ENCODE measurements at places on chromosomes 2 and 18.

DNA sequence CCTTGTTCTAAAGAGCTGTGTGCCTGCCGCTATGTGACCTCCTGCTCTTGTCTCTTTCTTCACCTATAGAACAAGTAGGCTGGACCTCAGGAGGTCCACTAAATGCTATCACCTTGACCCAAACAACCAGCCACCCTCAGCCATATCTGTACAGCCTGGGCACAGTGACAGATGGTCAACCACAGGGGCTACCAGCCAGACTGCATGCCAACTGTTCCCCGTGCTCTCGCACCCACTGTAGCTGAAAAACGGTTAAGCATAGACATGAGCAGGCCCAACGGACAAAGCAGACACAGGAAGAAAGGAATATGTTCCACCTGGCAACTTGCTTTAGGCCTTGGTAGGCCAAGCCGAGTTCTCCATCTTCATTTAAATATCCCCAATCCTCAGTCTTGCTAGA lies 43.2 kb upstream of the ACAA2 start:
- DNase-seq, result no peak

- no peak for DNase-seq
Measured at GRCh38 chr2:198471291-198471690, 666.9 kb downstream of the PLCL1 start.

GRCh38 chr18:63182861-63183260 lies 136.7 kb downstream of the BCL2 start:
- no peak for DNase-seq

DNA sequence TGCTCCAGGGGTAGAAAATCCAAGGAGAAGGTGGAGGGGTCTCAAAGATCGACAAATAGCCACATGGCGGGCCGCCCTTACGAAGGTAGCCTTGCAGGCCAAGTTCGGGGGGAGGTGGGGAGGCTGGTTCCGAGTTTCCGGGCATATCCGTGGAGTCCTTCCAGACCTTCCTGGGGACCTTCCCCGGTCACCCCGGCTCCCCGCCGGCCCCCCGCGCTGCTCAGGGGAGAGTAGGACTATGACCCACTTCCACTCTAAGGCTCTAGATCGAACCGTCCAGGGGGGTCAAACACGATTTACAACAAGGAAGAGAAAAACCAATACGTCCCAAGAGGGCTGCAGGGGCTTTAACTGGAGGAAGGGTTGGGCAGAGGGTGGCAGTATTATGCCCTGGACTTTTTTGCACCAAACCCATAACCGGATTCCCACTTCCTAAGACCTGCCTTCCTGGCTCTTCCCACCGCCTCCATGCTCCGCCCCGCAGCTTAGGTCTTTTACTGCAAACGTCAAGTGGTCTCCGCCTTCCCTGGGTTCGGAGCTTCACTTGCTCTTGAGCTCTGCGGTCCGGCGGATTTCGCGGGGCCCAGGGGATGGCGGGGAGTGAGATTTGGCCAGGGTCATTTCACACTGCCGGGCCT lies 779 bp upstream of the LYPD6 start:
- no peak for DNase-seq
